ENCODE measurements at places on chromosomes 16 and 17.

DNA sequence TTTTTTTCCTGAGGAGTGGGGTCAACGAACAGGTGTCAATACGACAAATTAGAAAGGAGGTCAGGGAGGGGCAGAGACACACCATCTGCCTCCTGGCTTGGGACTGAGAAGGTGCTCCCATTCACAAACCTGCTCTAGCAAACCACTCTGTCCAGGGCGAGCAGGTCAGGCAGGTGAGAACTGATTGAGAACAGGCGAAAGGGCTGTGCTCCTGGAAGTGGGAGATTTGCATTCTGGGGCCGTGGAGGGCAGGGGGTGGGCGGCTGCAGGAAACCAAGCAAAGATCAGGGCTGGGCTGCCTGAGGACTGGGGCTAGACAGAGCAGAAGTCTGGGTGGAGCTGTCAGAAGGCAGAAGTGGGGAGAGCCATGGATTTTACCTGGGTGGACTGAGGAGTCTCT, 98.9 kb upstream of the NLRP1 start:
- DNase-seq: no peak

DNA sequence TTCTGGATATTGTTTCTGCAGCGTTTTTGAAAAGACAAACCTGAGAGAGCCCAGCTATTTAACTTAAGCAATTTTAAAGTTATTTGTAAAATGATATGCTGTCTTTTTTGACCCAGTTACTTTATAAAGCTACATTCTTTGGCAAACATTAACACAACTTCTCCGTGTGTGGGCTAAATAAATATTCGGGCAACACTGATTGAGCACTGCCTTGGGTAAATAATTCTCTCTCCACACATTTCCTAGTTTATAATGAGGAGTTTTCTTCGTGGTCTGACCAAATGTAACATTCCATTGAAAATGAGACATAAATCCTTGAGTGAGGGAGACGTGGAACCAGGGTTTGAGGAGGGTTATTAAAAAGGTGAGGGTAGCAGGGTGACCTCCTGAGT, 142.8 kb downstream of the WWOX start:
- DNase-seq: no peak

DNA sequence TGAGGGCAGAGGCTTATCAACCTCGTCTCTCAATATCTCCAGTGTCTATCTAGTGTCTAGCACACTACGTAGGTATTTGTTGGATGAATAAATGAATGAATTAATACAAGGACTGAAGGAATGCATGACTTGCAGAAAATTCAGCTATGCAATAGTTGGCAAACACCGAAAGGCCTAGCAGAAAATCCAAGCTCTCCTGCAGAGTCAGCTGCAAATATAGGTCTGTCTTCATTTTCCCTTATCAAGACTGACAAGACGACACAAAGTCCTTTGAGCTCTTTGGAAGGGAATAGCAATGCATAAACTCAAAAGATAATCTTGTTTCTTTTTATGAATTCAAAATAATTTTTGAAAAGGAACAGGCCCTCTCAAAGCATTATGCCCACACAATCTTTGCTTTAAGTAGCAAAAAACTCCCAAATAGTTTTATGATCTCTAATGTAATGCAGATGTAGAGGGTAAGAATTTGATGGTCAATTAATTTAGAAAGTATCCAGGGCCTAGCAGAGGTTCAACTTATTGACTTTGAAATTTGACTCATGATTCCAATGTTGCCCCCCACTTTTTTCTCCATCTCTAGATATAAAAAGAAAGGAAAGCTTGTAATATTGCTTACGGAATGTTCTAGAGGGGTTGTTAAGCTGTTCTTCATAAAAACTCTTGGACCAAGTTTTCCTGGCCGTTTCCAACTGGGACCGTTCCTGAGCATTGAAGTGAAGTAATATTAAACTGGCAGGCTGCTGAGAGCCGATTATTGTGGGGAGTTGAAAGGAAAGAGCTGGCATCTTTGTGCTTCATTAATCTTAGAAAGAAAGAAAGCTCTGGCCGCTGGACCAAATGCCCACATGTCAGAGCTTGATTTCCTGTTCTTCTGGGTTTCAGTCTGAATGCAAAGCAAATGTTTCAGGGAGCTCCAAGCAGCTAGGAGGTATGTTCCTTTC, 227.3 kb downstream of the HS3ST3A1 start:
- no peak for DNase-seq

DNA sequence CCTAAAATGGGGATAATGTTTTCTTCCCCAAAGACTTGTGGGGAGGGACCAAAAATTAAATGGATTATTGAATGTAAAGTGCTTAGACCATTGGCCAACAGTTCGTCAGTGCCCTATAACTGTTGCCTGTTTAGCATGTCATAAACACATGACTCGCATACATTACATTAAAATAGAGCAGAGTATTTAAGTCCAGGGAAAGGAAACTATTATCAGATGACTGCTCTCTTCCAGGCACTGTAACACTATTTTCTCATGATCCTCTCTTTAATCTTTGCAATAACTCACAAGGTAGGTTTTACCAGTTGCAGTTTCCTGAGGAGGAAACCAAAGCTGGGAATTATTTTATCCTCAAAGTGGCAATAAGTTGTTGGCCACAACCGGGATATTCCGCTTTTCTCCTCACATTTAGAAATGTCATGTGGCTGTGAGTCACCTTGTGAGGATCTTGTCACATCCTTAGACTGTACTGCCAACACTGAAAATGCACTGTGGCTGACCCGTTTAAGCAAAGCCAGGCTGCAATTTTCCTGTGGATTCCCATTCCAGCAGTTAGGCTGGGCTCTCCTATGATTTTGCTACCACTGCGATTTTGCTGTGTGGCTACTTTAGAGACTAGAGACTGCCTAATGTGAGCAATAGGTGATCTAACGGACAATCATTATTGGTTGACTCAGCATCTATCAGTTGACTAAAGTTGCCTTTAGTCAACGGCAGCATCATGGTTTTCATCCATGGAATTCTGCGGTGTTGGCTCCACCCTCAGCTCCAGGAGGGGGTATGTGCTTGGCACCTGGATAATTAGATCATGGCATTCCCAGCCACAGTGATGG, 58.3 kb upstream of the DHX40 start:
- DNase-seq: no peak

DNA sequence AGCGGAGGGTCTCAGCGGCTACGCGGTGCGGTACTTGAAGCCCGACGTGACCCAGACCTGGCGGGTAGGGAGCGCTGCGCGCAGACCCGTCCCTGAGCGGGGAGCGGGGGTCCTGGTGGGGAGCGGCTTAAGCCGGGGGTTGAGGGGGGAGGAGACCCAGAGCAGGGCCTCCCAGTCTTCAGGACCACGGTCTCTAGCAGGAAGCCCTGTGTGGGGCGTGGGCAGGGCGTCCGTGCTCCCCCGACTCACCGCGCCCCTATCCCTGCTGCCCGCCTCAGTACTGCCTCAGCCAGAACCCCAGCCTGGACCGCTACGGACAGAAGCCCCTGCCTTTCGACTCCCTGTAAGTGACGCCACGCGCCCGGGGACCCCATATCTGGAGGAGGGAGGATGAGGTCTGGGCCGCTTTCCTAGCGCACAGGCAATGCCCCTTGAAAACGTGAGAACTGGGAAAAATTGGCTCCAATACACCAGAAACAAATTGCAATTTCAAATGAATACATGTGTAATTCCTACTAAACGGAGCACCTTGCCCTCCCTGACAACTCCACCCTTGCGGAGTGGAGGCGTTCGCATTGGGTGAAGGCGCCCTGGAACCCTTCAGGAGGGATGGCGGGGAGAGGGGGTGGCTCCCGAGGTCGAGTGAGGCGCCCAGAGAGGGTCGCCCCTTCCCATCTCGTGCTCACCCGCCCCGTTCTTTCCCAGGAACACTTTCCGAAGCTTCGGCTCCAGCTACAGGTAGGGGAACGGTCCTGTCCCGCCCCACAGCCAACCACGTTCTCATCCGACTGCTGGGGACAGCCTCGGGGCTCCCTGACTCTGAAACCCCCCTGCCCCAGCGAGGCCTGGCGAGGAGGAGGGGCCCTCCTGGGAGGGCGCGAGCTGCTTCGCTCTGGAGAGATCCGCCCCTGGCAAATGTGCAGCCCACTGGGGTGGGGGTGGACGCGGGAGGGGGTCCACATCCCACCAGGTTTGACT, 14.6 kb upstream of the CNGB1 start:
- no peak for DNase-seq

DNA sequence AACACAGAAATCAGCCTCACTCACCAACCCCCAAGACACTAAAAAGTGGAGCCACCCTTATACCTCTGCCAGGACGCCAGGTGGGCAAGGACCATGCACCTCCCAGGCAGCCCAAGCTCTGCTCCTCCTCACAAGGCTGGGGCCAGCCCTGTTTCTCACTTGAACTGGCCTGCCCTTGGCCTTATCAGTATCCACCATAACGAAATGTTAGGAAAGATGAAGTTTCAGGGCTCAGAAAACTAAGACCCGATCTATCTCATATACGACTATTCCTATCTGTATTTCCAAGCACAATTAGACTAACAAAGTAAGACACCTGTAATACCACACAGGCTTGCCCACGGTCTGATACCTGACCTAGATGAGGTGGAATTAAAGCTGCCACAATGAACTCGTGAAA, 6.9 kb downstream of the FBXO31 start:
- DNase-seq: no peak

GRCh38 chr17:633133-633532, 81.5 kb downstream of the VPS53 start:
- DNase-seq: no peak

DNA sequence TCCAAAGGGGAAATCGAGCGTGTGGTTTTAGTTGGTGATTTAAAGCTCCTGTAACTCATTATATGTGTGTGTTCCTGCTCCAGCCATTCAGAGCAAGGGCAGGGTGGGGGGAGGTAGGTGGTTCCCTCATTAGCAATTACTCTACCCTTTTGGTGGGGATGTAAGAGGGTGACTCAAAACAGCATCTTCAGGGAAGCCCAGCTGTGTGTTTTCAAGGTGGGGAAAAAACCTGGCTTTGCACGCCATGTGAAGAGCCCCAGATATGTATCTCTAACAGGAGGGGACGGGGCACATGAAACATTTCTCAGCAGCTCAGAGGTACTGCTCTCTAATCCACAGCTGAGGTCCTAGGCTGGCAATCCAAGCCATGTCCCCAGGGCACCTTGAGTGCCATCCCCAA, 241.3 kb upstream of the ZFHX3 start:
- no peak for DNase-seq

GRCh38 chr16:53061701-53062159, 6.9 kb downstream of the CHD9 start:
- DNase-seq: peak; percentile 58

DNA sequence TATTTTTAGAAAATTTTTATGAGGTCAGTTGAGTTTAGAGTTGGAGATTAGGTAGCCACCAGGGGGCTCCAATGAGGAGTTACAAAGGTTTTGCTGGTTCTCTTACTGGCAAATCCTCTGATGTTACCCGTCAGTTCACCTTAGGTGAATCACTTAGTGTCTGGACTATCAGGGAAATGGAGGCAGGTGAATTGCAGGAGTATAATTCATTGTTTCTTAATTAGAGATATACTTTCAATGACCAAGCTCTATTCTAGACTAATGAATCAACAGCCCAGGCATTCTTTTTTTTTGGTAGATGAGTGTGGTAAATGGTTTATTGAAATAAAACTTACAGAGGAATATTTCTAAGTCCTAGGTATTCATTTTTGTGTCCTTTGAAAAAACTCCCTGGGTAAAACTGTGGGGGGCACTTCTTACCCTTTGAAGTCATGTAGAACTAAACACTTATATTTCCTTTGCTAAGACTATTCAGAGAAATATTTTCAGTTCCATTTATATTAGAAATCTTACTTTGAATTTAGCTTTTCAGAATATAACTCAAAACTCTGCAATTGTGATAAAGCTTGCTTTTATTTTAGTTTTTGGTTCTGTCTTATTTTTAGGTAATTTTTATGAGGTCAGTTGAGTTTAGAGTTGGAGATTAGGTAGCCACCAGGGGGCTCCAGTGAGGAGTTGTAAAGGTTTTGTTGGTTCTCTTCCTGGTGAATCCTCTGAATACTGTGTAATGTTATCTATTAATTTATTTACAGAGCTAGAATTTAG, 17.7 kb downstream of the PSMD11 start:
- peak; percentile 46 for DNase-seq

DNA sequence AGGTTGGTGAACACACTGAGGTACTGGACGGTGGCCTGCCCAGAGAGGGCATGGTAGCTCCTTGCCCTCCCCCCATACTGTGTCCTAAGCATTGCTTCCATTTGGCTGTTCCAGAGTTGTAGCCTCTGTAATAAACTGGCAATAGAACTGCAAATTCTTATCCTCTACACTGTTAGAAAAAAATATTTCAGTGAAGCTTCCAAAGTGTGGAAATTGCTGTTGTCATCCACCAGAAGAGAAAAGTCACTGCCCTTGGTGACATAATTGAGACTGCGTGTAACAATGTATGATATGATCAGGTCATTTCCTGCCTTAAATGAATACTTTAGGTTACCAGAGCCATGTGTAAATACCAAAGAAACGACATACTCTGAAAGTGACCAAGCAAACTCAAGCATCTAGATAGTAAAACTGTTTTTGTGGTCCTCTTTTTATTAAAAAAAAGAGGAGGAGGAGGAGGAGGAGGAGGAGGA, 65.9 kb downstream of the CEP95 start:
- no peak for DNase-seq

DNA sequence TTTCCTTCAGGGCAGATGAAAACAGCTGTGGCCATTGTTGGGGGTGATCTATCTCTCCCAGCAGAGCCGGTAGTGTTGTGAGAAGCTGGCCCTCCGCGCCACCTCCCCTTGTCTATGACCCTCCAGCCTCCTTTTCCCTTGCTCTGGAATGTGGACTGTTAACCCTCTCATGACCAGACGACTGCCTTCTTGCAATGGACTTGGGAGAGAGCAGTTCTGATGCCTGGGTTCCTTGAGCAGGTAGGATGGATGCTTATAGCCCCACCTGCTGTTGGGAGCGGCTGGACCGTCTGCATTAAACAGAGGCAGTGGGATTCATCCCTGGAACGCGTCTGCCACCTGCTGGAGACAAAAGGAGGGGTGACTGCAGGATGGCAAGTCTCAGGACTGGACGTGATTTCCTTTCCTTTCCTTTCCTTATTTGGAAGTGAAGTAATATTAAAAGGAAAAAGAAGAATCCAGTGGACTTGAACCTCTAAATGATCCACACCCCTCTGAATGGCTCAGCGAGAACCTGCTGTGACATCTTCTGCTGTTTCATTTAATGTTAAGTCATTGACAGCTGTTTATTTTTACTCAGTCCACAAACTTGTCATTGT, 1.8 kb upstream of the SOST start:
- peak; percentile 81 for DNase-seq

DNA sequence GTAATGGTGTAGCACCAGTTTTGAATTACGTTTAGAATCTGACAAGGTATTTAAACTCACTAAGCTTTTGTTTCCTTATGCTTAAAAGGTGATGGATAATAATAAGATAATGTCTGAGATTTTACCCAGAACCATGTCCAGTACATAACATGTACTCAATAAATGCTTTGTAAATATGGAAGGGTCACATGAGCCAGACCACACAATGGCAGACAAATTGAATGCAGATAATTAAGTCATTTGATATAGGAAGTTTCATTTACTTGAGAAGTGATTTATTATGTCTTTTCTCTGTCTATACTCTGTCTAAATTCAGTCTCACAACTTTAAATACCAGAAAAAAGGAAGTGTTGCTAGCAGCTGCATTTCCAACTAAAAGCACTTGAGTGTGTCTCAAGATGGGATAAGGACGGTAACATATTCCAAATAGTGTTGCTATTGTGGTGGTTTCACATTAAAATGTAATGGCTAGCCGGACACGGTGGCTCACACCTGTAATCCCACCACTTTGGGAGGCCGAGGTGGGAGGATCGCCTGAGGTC, 52.5 kb upstream of the DHX40 start:
- no peak for DNase-seq
